ENCODE measurements at places on chromosomes 2 and 18.

- DNase-seq: no peak
Observed at GRCh38 chr18:45833846-45834245, 8.4 kb downstream of the SIGLEC15 start.

- DNase-seq: no peak
Observed at GRCh38 chr18:62741118-62741566, 25.8 kb downstream of the PHLPP1 start.

DNA sequence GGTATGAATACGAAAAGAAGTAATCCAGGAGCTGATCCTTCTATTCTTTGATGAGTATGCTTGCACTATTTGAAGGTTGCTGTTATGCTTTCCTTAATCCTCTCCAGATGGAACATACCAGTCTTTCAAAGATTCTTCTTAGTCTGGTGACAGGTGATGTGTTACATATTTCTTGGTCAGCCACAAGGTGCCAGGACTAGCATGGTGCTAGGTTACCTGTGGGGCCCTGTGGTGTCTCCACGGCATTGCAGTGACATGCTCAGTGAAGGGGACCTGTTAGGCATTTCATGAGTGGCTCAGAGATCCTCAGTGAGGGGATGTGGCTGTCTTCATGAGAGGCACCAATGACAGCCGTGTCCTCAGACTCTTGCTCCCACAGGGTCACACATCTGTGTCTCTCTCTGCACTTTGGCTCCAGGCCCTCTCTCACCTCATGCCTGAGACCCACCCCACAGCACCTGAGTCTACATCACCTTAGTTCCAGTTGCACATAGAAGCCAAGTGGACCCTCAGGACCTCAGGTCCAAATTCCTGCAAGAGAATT, 13.1 kb upstream of the RAB31 start:
- DNase-seq: no peak

DNA sequence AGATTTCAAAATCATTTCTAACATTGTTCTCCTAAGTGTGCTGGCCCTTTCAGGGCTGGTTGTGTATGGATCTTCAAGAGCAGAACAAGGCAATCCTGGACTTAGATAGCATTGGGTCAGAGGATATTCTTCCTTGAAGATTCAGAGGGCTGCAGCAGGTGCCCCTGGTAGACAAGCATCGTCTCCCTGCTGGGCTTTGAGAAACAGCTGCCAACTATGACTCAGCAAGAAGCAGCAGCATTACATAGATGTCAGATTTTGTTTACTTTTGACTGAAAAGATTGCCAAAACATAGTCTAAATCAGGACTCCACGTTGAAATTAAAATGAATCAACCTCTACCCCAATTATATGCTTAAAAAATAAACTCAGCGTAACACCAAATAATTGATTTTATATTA, 618.8 kb downstream of the SOCS6 start:
- DNase-seq: no peak

DNA sequence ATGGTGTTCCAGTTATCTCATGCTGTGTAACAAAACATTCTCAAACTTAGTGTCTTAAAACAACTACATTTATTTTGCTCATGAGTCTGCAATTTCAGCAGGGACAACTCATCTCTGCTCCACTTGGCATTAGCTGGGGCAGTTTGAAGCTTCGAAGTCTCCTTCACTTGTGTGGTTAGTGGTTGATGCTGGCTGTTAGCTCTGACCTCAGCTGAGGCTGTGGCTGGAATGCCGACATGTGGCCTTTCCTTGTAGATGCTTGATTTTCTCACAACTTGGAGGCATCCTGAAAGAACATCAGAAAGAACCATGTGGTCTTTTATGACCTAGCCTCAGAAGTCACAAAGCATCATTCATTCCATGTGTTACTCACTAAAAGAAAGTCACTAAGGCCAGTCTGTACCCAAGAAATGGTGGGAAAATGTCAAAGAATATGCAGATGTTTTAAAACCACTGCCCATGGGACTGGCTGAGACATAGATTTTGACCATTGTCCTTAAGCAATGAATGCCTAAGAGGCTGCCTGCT, 3.8 kb upstream of the TMSB10 start:
- no peak for DNase-seq

DNA sequence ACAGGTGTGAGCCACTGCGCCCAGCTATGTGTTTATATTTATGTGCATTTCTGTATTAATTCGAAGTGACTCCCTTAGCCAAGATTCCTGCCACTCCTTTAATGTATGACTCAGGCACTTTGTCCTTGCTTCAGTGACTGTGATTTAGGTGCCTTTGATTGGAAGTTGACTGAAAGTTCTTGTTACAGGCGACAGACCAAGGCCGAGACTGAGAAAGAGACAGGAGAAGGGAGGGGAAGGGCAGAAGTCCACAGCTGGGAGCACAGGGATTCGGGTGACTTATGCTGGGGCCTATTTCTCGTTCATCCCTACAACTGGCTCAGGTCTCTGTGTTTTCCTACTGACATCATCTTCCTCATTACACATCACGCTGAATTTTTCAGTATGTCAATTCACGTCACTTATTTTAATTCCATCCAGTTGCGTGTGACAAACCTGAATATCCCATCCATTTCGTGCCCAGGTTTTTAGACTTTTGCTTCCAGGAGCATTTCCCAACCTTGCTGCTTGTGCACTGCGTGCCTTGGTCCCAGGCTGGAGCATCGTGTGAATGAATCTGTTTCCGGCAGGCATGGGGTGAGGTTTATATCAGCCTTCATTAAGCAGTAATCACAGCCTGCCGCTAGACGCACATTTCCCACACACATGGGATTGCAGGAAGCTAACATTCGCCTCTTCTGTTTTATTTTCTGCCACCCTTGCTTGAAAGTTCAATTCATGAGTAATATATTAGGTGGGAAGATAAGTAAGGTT, 42.4 kb downstream of the TMEM18 start:
- DNase-seq: no peak

DNA sequence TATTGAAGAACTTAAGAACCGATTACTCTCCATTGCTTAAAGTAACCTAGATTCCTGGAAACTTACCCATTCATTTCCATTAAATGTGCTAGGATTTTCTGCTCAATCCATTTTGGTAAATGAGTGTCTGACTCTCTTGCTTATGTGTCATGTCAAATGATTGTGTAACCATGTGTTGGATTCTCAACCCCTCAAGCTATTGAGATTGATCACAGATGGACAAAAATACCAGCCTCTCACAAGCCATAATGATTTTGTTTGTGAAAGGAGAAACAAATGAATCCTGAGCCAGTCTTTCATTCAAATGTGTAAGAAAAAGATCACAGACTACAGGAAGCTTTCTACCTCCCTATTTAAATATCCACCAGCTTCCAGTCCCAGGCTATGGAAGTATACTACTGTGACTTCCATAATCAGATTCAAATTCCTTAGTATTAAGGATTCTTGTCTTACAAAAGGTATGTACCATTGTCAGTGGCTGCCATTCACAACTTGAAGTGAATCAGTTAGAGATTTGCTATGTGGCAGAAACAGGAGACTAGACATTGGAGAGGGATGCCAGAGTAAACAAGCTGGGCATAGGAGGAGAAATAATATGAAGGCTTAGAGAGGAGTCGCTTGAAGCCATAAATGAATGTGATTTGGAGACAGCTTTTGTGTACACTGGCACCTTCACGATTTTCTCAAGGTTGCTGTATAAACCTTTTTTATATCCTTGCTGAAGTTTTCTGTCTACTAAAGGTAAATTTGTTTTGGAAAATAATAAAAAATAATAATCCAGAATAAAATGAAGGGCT, 498.5 kb upstream of the SETBP1 start:
- DNase-seq: no peak

- DNase-seq: no peak
Observed at GRCh38 chr2:75324141-75324540, 124.8 kb upstream of the TACR1 start.

DNA sequence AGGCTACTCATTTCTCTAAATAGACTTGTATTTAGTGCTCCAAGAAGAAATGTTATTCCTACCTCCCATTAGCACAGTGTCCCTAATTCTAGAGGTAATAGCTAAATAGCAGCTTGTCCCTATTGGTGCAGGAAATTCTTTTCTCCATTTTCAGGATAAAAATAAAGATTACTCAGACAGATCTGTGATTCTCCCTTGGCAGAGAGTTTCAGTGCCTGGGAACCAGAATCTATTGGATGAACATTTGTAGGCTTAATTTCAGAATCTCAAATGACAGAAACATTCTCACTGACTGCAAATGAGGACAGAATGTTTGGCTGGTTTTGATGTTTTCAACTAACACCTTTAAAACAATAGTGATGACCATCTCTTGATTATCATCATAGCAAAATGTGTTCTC, 33.3 kb upstream of the LGALSL start:
- no peak for DNase-seq

DNA sequence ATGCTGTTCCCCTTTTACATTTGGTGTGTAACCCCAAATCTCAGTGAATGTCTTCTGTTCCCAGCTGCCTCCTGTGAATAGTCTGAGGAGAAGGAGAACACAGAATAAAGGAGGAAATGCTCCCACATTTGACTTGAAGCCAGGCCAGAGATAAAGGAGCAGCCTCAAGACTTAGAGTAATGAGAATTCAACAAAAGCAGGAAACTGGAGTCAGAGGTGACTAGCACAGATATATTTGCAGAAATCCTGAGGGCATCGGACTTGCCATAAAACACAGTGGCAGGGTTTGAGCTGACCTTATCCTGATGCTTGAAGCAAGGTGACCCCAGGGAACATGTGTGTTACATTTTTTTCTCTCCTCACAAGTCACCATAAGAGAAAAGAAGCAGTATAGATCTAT, 291.4 kb upstream of the RND3 start:
- DNase-seq: no peak

DNA sequence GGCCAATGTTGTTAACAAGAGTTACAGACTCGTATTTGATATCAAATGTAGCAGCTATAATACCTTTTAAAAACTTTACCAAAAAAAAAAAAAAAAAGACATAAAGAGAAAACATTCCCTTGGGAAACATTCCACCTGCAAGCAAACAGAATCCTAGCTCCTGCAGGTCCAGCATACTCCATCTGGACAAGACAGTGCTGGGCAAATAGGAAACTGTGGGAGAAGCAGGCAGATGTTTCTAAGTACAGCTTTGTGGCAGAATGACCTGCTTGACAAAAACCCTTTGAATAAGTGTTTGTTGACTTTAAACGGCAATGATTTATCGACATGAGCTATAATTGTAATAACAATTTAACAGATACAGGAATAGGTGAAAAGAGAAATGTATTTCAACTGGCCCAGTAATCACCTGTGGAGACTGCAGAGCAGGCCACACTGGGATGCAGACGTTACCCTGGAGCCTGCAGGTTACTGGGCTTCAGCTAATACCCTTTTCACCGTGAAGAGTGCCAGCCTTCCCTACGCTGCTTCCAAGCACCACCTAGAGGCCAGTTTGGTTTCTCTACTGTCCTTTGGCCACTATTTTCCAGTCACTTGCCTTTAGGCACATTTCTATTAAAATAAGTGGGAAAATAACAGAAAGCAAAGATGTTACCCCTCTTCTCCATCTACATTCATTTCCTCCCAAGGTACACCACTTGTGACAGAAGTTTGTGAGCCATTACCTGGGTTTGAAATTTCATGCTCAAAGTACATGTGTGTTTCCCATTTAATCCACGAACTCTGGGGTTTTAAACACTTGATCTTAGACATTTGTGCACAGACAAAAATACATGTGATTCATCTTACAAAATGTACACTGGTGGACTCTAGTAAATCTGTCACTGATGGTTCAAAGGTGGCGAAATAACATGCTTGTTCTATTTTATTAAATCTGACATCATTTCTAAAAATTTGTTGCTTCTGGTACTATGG, 96.9 kb upstream of the ZNF397 start:
- no peak for DNase-seq

Data from stimulated activated CD4-positive, alpha-beta T cell treated with anti-CD3 and anti-CD28 coated beads, TNF-alpha, amount 100 ng/mL, for 24 hours (primary cell).